ENCODE measurements at places on chromosomes 12 and 14. TPM values are rescaled to one million over a fixed set of nuclear protein-coding genes. Genes with fewer than 3 reads are reported as not detected.

DNA sequence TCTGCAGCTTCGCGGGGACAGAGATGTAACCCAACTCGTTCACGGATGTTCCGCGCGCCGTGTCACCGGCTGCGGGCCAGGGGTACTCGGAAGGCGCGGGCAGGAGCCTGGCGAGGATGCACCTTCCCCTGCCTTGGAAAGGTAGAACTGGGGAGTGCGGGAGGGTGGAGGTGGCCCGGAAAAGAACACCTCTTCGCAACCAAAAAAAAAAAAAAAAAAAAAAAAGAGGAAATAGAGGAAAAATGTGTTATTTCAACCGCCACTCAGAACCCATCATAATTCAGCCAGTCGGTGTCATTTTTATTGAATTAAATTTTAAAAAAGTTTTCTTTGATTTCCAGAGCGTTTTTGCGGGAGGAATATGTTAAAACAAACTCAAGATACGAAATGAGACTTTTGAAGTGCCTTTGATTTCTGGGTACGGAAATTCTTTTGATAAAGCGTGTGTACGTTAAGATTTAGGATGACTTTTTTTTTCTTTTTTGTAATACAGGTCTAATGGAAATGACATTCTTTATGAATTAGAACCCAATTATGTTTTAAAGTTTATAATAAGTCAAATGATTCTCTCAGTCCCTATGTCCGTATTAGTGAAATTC lies 8.9 kb downstream of the CDKN1B start:
- no peak for DNase-seq

GRCh38 chr12:50642035-50642451 lies 121.9 kb upstream of the ATF1 start:
- no peak for DNase-seq

DNA sequence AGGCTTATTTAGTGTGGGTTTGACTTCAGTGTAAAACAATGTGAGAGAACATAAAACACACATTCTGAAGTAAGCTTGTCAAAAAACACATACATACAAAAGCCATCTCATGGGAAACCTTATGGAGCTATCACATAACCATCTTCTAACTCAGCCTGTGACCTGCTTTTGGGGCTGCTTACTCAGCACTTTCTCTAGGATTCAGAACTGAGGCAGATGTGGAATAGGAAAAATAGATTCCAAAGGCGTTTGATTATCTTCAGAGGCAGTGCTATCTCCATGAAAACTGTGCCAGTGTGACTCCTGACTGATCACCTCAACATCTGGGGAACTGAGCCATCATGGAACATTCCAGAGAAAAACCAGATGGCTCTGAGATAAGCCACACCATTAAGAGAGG lies 13.5 kb downstream of the HAL start:
- no peak for DNase-seq

DNA sequence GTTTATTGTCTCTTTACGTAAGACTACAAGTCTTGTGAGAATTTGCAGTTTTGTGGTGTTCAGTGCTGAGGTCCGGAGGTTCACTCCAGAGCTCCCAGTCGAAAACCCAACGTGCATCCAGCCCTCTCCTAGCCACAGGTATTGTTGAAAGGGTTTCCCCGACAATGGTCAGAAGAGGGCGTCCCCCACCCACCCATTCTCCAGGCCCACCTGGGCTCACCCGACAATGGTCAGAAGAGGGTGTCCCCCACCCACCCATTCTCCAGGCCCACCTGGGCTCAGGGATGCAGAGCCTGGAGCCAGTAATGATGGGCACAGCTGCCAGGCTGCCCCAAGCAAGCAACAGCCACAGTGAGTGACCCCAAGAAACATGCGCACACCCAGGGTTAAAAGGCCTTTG lies 126.8 kb upstream of the EVL start:
- DNase-seq, result no peak

GRCh38 chr12:32302218-32303173 lies 96.9 kb upstream of the FGD4 start:
- DNase-seq, result no peak

DNA sequence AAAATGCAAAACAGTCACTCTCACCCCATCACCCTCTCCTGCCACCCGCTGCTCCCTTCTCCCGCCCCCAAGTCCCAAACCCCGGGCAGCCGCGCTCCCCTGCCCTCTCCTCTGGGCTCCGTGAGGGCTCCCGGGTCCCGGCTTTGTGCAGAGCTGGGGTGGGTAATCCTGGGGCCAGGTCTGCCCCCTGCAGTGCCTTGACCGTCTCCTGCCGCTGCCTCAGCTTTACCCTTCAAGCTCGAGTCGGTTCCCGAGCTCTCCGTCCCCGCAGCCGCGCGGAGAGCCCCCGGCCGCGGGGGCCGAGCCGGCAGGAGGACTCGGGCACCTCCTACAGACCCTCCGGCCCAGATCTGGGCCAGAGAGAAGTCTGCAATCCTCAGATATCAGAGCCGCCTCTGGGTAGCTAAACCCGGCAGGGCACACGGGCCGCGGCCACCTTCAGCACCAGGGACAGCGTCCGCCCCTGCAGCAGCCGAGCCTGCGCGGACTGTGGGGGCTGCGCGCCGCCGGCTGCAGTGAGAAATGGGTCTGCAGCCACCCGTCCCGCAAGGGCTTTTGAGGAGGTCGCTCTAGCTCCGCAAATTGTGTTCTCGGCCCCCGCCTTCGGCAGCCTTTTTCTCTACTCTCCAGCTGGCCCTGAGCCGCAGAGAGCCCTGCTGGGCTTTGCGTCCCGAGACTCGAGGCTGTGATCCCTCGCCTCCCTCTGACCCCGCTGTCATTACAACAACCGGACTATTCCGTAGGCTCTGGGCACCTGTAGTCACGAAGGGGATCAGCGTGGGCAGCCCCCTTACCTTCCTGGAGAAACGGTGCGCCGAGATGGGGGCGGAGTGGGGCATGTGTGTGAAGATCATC lies 1.2 kb downstream of the PRMT8 start:
- DNase-seq, result no peak

DNA sequence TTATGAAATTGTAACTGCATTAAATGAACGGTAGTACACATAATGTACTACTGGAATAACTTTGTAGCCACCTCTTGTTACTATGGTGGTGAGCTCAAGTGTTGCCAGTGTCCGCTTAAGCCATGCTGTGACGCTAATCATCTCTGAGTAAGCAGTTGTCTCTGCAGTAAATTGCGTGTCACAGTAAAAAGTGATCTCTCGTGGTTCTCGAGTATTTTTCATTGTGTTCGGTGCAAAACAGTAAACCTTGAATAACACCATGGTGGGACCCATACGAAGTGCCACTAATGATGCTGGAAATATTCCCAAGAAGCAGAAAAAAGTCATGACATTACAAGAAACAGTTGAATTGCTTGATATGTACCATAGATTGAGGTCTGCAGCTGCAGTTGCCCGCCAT lies 524.8 kb downstream of the SOX5 start:
- no peak for DNase-seq

- DNase-seq, result no peak
These were observed 51.0 kb upstream of the BCL11B start for GRCh38 chr14:99322731-99323599.

The GLI1 gene
- not detected for total RNA-seq

The PPM1A gene
- total RNA-seq, result 64.8 TPM

The TAS2R19 gene
- 3.5 TPM for total RNA-seq

The KRT78 gene
- total RNA-seq, result not detected
